T1000 (cell line): ENCODE measurements at places on chromosomes 11 and 22.

GRCh38 chr11:129320494-129320893, 55.2 kb upstream of the BARX2 start:
- DNase-seq, result no peak

- DNase-seq, result no peak
Observed at GRCh38 chr11:93611836-93612677, 49.4 kb upstream of the CEP295 start.

- no peak for DNase-seq
Observed at GRCh38 chr11:116651098-116651736, 121.6 kb downstream of the BUD13 start.

- no peak for DNase-seq
Observed at GRCh38 chr11:94184846-94185245, 56.2 kb downstream of the PANX1 start.

- DNase-seq, result no peak
Observed at GRCh38 chr22:49019737-49020713, 807.6 kb downstream of the BRD1 start.

GRCh38 chr11:67636962-67637361, 2.6 kb downstream of the TBX10 start:
- DNase-seq, result no peak

DNA sequence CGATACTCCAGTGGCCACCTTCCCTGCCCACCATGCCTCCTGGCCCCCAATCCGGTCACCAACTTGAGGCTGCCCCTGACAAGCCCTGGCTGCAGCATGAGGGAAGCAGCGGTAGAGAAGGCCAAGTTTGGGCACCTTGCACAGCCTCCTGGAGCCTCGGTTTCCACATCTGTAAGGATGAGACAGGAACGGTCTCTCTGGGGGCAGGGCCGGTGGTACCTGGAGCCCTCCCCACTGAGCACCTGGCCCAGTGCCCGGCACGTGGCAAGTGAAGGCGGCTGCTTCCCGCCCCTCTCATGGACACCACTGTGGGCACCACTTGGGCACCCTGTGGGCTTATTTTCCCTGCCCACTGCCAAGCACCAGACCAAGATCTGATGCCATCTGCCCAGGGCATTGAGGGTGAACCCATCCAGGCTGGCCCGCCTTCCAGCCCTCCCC, 77.8 kb downstream of the CDKN1C start:
- DNase-seq, result no peak

- no peak for DNase-seq
Observed at GRCh38 chr22:27972732-27973698, 54.0 kb upstream of the PITPNB start.

DNA sequence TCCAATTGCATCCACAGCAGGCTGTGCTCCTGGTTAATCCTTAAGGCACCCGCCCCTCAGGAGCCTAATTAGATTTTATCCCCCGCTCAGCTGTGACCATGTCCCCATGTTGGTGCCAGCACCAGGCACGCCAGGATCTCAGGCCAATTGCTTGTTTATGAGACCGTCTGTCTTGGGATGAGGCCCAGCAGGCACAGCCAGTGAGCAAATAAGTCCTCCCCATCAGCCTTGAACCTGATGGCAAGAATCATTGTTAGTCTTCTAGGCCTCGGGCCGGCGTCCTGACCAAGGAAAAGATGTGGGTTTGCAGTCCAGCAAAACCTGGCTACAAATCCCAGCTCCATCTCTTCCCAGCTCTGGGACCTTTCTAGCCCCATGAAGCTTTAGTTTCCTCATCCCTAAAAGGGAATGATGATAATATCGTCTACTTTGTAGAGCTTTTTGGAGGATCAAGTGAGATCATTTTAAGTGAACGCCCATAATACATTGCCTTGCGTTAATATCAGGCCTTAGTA, 57.3 kb downstream of the TP53I11 start:
- DNase-seq, result no peak

- peak; percentile 93 for DNase-seq
Observed at GRCh38 chr11:67373648-67374570, 511 bp upstream of the CLCF1 start.

DNA sequence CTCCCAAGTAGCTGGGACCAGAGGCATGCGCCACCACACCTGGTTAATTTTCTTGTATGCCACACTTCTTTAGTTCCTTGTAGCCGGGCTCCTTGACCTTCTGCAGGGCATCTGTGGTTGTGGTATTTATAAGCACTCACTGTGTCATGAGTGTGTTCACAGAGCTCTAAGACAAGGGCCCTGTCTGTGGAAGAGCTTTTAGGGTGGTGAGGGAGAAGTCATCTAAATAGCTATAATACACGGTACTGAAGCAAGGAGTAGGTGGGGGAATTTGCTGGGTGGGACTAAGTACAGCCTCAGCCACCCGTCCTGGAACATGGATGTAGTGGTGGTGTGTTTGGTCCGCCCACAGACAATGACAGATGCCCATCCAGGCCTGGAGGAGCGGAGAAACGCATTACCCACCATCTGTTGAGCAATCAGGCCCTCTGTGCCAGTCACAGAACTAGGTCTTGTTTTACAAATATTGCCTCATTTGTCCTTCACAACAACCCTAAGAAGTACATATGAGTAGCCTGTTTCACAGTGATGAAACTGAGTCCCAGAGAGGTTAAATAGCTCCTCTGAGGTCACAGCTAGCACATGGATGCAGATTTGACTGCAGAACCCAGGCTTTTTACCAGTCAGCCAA, 10.1 kb downstream of the ACO2 start:
- no peak for DNase-seq

DNA sequence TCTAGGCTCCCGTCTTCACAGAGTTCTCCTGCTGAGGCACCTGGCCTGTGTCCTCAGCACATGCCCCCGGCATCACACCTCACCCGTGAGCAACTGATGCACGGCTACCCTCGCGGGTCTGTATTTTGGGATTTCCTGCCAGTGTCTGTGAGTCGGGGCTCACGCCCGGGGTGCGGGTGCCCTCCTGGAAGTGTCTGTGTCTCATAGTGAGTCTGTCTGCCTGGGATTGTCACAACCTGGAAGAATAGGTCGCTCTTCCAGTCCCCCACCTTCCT, 11.4 kb downstream of the BRSK2 start:
- no peak for DNase-seq

DNA sequence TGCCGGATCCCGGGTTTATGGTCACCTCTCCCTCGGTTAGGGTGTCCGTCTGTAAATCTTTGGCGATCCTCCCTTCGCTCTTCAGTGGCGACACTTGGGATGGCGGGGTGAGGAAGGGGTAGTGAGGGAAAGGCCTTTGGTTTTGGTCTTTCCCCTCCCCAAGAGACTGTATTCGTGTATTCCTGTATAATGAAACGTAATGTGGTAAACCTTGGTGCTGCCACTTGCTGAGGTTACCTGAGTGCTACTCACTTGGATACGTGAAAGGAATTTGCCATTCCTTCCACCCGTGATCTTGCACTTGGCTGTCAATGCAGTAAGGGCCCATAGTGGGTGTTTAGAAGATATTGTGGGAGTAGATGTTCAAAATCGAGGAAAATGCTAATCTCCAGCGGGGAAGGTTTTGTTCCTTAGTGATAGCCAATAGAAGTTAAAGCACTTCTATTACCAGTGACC, 578 bp upstream of the NUP160 start:
- no peak for DNase-seq

- DNase-seq, result no peak
Observed at GRCh38 chr11:57163160-57163868, 18.4 kb upstream of the LRRC55 start.

- DNase-seq, result no peak
Observed at GRCh38 chr11:82899957-82900276, 313 bp downstream of the PRCP start.

- no peak for DNase-seq
Observed at GRCh38 chr11:130727157-130728119, 188.8 kb downstream of the SNX19 start.

- DNase-seq, result no peak
Observed at GRCh38 chr11:11318961-11319360, 34.1 kb downstream of the CSNK2A3 start.

GRCh38 chr22:32106930-32107329, 52.2 kb downstream of the C22orf42 start:
- no peak for DNase-seq

DNA sequence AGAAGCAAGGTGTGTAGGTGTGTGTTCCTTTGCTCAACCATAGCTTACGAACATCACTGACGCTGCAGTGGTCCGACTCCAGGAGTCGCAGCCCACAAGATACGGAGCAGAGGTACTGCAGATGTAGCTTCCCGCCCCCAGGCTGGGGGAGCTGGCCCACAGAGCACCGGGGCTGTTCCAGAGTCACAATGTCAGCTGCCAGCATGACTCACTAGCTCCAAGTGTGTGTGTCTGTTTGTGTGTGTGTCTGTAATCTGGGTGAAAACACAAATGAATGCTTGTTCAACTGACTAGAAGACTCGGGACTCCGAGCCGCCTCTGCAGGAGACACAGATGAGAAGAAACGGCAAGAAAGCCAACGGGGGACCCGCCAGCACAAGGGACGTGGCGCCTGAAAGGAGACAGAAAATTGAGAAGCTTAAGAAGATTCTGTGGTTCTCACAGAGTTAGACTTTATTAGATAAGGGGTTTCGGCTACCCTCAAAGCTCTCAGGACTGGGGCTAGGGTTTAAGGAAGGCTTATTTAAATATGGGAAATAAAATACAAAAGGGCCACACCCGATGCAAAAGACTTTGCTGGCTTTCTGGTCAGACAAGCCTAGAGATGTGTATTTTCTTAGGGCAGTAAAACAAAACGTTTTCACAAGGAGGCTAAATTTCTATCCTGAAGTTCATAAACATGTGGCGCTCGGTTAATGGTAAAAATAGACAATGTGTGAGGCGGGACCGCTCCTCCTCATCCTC, 10.7 kb downstream of the VSIG10L2 start:
- DNase-seq, result no peak

- DNase-seq, result no peak
Observed at GRCh38 chr11:114073007-114073827, 13.7 kb downstream of the ZBTB16 start.

DNA sequence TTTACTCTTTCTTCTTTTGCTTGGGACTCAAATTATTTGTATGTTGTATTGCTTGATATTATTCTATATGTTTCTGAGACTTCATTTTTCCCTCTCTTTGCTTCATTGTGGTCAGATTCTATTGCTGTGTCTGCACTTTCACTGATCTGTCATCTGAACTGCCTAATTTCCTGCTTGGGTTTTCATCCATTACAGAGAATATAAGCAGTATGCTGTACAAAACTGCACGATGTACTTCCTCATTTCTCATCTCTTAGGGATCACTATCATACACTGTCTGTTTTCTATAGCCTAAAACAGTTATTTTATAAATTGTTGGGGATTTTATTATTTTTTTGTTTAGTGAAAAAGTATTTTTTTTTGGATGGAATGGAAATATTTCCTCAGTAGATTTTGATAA, 736.7 kb upstream of the ANO5 start:
- no peak for DNase-seq

DNA sequence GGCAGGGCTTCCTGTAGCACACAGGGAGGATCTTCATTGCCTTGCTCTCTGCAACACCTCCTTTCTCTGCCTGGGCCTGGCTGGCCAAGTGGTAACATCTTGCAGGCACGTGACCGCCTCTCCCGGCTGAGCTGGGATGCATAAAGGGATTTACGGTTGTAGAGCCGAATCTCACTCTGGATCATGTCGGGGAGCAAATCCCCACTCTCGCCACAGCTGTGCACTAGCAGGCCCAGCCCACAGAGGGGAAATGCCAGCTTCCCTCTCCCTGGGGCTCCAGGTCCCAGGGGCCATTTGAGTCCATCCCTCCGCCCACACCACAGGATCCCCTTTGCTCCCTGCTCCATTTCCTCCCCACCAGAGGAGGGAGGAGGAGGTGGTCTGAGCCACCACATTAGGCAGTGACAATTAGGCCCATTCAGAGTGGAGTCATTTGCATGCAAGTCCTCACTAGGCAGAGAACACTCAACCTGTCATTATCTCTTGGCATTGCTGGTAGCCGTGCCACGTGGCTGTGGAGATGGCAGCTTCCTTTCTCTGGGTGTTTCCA, 196.7 kb downstream of the DSCAML1 start:
- DNase-seq, result no peak

GRCh38 chr11:22597062-22597461, 28.6 kb downstream of the FANCF start:
- no peak for DNase-seq

DNA sequence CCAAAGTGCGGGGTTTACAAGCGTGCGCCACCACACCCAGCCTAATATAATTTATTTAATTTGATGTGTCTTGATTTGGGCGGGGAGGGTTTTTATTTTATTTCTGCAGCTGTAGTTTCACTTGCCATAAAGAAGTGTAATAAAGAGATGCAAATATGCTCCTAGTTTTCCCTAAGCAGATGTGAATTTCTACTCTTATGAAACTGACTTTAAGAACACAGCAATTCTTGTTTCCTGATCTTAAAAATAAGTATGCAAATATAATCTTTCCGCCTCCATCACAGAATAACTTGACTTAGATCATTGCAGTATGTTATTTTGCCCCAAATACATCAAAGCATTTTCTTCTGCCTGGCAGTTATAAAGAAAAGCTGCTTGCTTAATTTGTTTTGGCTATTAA, 4.4 kb downstream of the SPCS2 start:
- DNase-seq, result no peak

- DNase-seq, result no peak
Observed at GRCh38 chr11:117842131-117842941, 17.8 kb upstream of the FXYD2 start.

GRCh38 chr11:87366346-87366745, 328.6 kb downstream of the TMEM135 start:
- no peak for DNase-seq

DNA sequence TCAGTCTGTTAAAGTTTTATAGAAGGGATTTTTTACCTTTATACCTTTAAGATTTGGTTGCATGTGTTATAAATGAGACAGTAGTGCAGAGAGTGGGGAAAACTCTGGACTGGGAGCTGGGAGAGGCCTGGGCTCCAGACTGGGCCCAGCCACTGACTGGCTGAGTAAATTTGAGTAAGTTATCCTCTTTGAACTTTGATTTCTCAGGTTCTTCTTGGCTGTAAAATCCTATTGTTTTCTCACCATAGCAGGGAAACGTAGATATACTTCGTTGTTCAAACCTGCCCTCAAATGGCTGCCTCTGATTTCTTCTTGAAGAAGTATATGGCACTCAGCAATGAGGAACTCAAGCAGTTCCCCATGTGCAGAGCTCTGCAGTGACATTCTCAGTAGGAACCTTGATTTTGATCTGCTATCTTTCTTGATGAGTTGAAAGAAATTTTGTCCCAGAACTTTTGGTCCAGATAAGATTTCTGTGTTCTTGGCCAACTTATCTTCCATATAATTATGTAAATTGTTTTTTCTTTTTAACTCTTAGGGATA, 8.8 kb downstream of the BMAL1 start:
- no peak for DNase-seq

- DNase-seq, result no peak
Observed at GRCh38 chr11:76637491-76638269, 32.9 kb downstream of the LRRC32 start.

- no peak for DNase-seq
Observed at GRCh38 chr11:9808943-9809342, 145.1 kb downstream of the SWAP70 start.

- DNase-seq, result no peak
Observed at GRCh38 chr22:45878051-45878781, 98.7 kb downstream of the WNT7B start.

GRCh38 chr11:102314784-102315183, 2.5 kb upstream of the BIRC3 start:
- DNase-seq, result no peak

- no peak for DNase-seq
Observed at GRCh38 chr11:27246925-27247324, 116.1 kb downstream of the CCDC34 start.

- no peak for DNase-seq
Observed at GRCh38 chr11:5605849-5606248, 9.4 kb downstream of the TRIM6 start.

- DNase-seq, result no peak
Observed at GRCh38 chr11:69746752-69747742, 28.1 kb downstream of the FGF4 start.
